ENCODE measurements at places on chromosomes 6 and 20.
A peak's percentile ranks its signal among the peaks of the same experiment; 100 is the strongest.

DNA sequence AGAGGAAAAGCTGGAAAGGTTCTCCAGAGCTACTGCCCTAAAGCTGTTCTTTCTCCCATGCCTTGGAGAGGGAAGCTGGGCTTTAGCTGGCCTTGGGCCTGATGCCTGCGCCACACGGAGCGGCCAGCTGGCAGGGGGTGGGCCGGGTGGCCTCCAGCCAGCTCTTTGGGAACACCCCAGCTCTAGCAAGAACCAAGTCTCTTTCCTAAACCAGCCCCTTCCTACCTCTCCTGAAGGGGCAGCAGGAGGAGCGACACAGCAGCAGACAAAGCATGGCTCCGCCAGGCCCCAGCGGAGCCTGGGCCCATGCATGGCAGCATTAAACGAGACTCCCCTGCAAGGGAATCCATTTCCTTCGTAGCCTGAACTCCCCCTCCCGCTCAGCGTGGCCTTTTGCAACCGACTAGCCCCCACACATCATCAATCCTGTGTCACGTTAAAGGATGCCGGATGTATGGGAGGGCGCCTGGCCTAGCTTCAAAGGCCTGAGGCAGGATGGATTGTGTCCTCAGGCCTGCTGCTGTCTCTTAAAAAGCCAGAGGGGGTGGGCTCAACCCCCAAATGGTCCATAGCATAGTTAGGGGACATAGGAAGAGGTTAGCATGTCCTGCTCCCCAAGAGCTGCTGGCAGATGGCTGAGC lies 14.0 kb downstream of the MRPS18A start:
- DNase-seq = no peak

DNA sequence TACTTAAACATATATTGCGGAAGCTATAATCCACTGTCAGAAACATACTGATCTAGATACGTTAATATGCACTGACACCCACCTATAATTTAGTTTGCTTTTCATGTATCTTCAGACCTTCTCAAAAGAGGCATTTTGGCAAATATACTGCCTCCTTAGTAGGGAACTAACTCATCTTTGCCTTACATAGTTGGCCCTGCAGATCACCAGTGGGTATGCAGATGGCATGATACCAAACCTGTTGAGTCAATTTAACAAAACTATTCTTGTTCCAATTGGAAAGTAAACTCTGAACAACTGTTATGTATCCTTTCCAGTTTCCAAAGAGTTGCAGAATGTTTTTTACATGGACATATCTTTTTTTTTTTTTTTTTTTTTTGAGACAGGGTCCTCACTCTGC lies 35.6 kb upstream of the TBC1D20 start:
- DNase-seq = no peak

GRCh38 chr6:100719883-100720682 lies 161.0 kb downstream of the ASCC3 start:
- peak; percentile 12 for DNase-seq

DNA sequence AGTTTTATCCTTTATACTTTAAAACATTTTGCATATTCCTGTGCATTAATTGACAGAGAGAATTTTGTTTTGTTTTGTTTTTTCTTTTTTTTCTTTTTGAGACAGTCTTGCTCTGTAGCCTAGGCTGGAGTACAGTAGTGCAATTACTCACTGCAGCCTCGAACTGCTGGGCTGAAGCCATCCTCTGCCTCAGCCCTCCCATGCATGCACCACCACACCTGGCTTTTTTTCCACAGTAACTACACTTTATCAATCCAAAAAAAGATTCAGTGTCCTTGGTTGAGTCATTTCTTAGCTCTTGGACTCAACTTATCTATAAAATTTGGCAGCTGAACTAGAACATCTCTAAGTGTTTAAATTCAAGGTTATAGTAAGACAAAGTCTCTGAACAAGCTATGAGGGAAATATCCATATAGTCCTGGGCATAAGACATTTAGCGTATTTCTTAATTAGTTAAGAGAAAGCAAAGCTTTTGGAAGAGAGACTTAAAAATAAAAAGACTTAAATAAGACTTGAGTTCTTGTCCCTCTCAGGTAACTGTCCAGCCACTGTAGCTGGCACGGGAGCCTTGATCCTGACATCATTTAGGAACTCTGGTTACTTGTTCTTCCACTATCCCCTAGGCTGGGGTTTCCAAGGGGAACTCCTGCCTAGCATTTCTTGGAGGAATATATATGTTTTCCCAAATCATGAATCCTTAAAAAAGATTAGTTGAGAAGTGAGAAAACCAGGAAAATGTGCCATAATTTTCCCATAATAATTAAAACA lies 300.1 kb downstream of the HACE1 start:
- no peak for DNase-seq

DNA sequence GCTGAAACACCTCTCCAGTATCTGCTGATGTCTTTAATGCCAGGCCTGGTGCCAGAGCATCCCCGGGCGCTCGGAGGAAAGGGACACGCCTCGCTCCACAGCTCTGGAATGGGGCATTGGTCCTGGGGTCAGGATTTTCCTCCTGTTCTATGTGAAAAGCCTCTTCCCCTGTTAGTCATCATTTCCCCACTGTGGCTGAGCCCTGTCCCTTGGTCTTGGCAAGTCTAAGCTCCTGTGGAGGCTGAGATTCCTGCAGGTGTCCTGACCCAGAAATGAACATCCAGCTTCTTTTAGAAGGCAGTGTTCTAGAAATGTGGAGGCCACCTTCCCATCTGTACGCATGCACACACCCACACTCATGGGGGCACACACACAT lies 19.4 kb downstream of the SYNDIG1 start:
- no peak for DNase-seq

DNA sequence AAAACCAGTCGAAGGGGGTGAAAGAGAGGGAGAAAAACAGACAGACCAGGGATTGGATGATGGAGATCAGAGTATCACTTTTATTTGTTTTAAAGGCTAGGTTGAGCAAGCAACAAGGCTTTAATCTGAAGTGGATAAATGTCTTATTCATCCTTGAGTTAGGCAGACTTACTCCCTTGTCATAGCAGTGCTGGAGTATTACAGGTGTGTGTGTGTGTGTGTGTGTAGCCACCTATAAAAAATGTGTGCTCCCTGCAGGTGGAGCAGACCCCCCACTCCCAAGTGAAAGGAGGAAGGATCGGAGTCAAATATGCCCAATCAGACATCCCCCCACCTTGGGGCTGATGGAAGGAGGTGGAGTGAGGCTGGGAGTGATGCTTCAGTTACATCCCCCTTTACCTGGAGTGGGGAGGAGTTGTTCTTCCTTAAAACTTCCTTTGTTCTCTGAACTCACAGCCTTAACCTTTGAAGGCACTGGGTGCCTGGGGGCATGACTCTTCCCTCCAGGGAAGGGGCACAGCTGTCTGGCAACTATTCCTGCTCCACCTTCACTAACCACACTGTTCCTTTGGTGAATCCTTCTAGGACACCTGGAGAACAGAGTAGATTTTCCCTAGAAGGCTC lies 27.3 kb downstream of the PTK7 start:
- no peak for DNase-seq

DNA sequence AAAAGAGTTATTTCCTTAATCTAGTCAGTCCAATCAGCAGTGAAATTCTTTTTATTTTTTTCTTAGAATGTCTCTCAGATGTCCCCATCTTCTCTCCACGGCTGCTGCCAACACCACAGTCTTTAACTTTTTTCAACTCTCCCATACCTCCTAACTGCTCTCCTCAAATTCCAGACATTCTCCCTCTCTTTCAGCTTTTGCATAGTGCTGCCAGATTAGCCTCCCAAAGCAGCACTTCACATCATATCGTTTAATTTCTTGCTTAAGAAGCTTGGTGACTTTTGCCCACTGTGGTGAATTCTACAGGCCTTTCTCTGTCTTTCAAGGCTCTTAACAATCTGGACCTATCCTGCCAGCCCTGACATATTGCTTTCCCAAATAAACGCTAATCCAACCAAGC lies 233.4 kb downstream of the UST start:
- no peak for DNase-seq

DNA sequence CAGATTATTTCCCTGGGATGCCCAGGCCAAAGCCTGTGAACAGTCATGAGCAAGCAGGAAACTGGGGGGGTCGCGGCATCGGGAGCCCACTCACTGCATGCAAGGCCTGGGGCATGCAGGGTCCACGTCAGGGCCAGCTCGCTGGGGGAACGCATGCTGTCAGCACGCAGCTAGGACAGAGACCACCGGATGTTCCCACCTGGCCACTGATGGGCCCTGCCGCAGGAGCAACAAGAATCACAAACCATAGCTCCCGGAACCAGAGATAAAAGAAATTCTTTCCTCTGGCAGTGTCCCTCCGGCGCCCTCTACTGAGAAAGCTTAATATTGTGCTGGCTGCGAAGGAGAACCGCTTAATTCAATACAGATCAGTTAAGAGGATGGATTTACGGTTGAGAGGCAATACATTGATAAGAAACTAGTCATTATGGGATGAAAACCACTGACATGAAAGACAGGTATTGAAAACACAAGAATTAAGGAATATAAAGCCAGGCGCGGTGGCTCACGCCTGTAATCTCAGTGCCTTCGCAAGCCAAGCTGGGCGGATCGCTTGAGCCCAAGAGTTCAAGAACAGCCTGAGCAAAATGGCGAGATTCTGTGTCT lies 32.6 kb downstream of the C6orf15 start:
- DNase-seq = peak; percentile 63

DNA sequence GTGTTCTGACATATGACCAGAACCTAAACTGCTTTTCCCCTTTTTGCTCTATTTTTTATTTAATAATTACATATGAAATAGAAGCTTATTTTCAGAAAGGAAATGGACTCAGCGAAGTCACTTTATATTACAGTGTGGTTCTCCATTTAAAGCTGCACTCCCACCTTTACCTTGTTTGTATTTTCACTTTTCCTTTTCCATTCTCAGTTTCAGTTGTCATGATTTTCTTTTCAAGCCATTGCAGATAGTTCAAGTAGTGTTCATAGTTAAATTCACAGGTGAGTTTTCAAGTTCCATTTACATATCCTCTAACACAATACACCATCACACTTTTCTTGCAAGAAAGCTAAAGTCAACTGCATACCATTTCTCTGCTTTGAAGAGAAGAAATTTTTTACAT lies 400.2 kb downstream of the HACE1 start:
- DNase-seq = no peak

- DNase-seq = no peak
These were observed 434.1 kb upstream of the MMS22L start for GRCh38 chr6:97717086-97717485.

DNA sequence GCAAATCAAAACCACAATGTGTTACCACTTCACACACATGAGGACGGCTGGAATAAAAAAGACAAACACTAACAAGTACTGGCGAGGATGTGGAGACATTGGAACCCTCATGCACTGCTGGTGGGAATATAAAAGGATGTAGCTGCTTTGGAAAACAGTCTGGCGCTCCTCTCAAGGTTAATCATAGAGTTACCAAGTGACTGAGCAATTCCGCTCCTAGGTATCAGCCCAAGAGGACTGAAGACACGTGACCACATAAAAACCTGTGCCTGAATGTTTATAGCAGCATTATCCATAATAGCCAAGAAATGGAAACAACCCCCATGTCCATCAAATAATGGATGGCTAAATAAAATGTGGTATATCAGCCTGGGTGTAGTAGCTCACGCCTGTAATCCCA lies 45.0 kb downstream of the VSTM2L start:
- DNase-seq = no peak

DNA sequence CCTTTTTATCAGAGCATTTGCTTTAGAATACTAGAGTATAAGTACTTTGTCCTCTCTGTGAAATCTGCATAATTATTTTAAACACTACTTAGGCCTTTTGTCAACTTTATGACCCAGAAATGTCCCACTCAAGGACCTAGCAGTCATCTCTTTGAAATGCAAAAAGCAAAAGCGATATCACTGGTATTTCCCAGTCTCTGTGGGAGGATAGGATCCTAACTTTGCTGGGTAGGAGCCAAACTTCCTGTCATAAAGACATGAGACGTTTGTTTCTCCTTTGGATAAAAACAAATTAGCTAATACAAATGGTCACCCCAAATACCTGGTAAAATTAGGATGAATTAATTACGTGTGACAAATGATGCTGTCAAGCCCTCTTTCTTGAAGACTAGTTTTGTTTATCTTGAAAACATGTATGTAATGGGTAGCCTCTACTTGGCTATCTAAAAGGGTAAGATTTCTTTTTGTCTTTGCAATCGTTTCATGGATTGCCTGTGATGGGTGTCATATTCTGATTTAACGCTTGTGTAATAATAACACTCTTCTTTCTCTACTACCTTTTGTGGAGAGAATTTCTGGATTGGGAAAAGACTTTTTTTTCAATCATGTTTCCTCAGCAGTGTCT lies 36.2 kb downstream of the DCDC2 start:
- DNase-seq = no peak

- no peak for DNase-seq
These were observed 57.0 kb upstream of the CD93 start for GRCh38 chr20:23143098-23143497.

GRCh38 chr6:118789419-118789818 lies 104.5 kb upstream of the ASF1A start:
- DNase-seq = no peak
